Stimulated activated CD4-positive, alpha-beta T cell treated with anti-CD3 and anti-CD28 coated beads, Interleukin-12 subunit alpha, Interleukin-12 subunit beta, amount 100 ng/mL, for 24 hours (primary cell): ENCODE measurements at places on chromosomes 2 and 18.

DNA sequence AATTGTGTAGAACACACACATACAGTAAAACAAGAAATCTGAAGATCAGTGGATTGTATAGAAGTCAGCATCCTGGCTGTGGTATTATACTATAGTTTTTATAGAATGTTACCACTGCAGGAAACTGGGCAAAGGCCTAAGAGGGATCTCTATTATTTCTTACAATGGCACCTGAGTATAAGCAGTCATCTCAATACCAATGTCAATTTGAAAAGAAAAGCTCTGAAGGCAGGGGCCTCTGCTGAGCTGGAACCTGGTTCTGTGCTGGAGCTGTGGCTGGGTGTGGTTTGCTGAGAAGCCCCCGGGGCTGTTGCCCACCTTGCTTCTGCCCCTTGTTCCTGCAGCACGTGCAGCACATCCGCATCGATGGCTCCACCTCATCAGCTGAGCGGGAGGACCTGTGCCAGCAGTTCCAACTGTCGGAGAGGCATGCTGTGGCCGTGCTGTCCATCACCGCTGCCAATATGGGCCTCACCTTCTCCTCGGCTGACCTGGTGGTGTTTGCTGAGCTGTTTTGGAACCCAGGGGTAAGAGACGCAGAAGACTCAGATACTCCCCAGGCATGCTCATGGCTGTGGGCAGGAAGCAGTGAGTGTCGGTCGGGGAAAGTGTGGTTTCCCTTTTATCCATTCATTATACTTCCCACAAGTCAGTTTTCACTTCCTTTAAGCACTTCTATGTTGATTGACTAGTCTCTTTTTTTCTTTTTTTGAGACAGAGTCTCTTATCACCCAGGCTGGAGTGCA, 23.5 kb upstream of the RPL37A start:
- DNase-seq = no peak

DNA sequence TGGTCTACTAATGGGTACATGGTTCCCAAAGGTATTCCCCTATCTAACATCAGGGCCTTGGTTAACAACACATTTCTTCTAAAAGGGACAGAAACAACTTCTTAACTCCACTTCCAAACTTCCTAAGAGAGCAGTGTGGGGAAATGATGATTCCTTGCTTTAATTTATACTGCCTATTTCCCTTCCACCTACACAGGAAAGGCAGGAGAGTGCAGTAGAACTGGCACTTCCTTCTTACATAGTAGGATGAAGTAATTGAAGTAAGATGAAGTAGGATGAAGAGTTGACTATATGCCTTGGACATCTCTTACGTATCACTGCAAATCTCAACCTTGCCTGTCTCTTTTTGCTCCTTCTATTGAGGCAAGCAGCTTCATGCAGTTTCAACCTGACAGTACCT, 54.7 kb downstream of the CD28 start:
- DNase-seq = no peak

- no peak for DNase-seq
These were observed 4.2 kb downstream of the HOXD11 start for GRCh38 chr2:176111309-176111663.

- DNase-seq = no peak
These were observed 382.6 kb downstream of the CDH2 start for GRCh38 chr18:27794181-27794926.
